NCI-H2171 (cell line): ENCODE measurements at places on chromosomes 7 and 10.

DNA sequence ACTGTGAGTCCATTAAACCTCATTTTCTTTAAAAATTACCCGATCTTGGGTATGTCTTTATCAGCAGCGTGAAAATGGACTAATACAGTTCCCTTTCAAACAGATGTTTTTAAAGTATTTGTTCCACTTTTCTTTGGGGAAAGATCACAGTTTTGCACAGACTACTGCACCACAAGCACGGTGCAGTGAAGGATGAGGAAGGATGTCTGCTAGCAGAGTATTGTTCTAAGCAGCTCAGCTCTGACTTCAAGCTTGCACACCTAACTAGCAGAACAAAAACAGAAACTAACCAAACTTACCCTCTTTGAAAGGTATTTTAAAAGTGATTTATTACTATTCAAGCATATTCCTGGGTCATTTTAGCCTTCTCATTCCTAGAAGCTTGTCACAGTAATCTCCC lies 20.0 kb downstream of the THNSL1 start:
- no peak for DNase-seq

- no peak for DNase-seq
Measured at GRCh38 chr10:28367929-28368484, 65.1 kb upstream of the MPP7 start.

DNA sequence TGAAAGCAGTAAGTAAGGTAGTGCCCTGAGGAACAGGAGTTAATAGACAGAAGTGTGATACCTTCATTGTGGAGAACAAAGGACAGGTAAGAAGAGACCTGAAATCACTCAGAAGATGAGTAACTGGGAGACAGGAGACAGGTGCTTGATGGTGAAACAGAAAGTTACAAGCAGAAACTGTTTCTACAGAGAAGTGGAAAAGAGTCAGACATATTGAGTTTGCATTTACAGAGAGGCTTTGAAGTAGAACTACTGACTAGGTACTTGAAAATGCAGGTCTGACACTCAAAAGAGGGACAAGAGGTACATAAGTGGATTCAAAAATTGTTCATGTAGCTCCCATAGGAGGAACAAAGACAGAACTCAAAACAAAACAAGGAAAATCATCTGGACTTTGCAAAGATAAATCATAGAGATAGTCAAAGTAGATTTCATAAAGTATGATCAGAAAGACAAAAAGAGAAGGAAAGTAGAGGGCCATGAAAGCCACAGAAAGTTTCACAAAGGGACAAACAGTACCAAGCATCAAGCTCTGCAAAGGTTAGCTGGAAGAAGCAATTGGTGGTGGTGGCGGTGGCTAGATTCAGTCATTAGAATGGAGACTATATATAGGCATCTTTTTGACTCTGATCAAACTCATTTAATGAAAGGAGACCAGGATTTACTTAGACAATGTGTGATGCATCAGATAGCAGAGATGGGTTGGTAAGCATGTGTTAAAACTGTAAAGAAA lies 198.4 kb downstream of the PCLO start:
- no peak for DNase-seq

- DNase-seq = no peak
Measured at GRCh38 chr10:57960406-57960805, 307.3 kb downstream of the IPMK start.

DNA sequence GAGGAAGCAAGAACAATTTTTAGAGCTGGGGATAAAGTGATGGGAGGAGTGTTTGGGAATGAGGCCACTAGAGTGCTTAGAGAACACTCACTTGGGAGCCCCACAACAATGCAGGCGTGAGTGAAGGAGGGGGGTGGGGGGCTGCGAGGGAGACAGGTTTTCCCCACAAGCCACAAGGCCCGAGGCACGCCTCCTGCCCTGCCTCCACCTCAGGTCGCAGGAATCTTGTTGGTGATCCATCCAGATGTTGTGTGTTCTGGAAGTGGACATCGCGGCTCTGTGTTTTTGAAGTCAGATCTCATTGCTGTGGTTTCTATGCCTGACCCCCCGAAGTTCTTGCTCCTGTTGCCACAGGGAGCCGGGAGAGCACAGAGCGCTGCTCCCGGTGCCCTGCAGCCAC lies 178.0 kb upstream of the BMPER start:
- DNase-seq = no peak

GRCh38 chr7:118183428-118183785 lies 557 bp upstream of the LSM8 start:
- DNase-seq = no peak

- peak; percentile 25 for DNase-seq
Measured at GRCh38 chr7:134420424-134421125, 38.3 kb downstream of the AKR1B1 start.

DNA sequence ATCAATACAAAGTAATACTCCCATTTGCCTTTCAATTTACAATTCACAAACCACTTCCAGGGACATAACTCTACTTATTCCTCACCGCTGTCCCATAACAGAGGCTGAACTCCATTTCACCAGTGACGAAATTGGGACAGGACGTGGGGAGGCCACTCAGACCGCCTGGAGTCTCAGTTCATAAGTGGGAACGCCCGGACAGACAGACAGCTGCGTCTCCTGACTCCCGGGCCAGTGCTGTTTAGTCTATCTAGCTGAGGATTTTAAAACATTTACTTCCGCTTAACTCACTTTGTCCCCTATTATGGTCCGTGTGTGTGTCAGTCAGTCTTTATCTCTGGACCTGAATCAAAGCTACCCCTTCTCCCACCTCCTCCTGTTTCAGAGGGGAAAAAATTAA lies 67.4 kb upstream of the ZNF438 start:
- no peak for DNase-seq

GRCh38 chr7:151756076-151756731 lies 120.7 kb downstream of the PRKAG2 start:
- no peak for DNase-seq
